CD4-positive, alpha-beta T cell treated with Interleukin-21 for 1 hour (primary cell): ENCODE measurements at places on chromosomes 4 and X.

- no peak for DNase-seq
Measured at GRCh38 chrX:154020536-154021115, 924 bp upstream of the IRAK1 start.

DNA sequence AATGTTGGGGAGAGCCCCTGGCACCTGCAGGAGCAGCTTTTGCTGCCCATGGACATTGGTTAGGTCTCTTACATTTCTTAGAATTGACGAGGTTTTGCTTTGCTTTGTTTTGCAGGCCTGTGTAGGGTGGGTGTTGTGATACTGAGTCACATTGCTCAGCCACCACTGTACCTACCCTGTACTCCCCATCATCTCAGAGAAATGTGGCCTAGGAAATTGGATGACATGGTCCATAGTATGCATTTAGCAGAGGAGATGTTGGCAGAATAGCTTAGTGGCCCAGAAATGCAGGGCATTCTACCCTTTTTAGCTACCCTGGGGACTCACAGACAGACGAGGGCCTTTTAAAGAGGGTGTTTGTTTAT lies 43.7 kb downstream of the IL21 start:
- DNase-seq, result no peak

GRCh38 chrX:40273356-40274050 lies 175.7 kb upstream of the BCOR start:
- no peak for DNase-seq

GRCh38 chr4:184558996-184559395 lies 84.6 kb upstream of the IRF2 start:
- DNase-seq, result no peak

GRCh38 chrX:49079489-49080428 lies at the start of gene WDR45:
TSS of gene WDR45 (minus strand) at chrX:49079887. CDS start at chrX:49078095, 1,792 bp downstream.
- DNase-seq, result peak; percentile 80

GRCh38 chr4:187183346-187183745 lies 459.7 kb upstream of the FAT1 start:
- DNase-seq, result no peak

GRCh38 chrX:69968950-69969349 lies 80.8 kb downstream of the AWAT2 start:
- no peak for DNase-seq

DNA sequence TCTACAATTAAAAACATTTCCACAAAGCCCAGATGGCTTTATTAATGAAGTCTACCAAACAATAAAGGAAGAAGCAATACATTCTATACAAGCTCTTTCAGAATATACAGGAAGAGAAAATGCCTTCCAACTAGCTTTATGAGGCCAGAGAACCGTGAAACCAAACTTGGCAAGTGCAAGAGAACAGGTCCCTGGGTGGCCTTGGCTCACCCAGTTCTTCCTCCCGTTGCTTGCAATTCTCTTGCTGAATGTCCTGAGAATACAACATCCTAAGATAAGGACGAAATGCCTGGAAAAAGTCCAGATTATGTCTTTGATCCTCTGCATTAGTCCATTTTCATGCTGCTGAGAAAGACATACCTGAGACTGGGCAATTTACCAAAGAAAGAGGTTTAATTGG lies 204.9 kb downstream of the MAD2L1 start:
- no peak for DNase-seq

DNA sequence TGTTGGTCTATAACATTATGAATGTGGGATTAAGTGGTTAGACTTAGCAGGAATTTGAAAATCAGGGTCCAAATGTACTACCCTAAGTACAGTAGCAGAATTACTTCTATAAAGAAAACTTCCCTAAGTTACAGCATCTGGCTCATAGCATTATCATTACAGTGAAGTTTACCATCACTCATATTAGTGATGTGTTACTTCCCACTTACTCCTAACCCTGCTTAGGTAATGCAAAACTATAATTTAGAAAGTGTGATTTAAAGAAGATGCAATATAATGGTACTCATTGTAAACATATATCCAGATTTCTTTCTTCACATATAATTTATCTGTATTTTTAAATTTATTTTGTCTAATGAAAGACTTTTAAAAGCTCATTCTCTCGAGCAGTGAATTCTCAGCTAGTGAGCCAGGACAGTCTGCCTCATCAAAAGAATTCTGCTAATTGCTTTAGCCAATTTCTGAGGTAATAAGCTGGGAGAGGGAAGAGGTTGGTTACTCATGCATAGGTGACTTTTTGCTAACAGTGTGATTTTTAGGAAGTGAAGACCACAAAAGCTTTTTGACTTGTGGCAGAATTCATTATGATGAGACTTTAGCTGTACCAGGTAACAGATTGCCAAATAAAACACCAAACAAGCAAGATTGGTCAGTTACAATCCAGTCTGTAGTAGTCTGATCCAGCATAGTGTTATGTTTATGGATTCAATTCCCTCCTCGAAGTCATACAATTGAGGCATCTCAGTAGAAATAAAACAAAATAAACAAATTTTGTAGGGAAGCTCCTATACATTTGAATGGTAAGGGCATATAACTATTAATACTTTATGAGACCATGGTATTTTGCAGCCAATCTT lies 21.0 kb downstream of the PLS3 start:
- DNase-seq, result no peak

- peak; percentile 1 for DNase-seq
Measured at GRCh38 chrX:37746218-37746941, 33.5 kb upstream of the CYBB start.

DNA sequence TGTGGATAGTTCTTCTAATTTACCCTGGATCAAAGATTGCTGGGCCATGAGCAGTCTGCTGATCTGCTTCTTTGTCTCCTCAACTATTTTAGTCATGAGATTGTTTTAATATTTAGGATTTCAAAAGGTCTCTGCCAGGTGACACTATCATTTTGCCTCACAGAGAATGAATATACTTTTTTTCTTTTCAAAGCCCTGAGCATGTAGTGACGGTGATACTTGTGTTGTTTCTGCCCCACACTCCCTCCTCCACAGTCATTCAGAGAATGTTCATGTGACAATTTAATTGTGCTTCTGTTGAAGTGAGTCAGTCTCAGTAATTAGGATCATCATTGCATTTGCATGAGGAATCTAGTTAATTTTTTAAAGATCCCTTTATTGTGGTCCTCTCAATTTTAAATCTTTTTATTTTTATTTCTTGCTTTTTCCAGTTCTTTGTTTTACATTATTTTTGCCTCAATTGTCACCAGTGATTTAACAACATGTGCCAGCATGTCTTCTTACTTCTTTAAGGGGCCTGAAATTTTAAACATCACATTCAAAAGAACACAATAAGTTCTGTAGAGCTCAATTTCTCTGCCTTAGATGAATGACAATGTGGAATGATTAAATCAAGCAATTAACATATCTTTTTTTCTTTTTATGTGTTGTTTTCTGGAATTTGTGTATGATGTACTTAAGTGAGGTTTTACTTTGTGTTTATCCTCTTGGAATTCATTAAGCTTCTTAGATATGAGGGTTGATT lies 12.3 kb downstream of the MMRN1 start:
- DNase-seq, result no peak

DNA sequence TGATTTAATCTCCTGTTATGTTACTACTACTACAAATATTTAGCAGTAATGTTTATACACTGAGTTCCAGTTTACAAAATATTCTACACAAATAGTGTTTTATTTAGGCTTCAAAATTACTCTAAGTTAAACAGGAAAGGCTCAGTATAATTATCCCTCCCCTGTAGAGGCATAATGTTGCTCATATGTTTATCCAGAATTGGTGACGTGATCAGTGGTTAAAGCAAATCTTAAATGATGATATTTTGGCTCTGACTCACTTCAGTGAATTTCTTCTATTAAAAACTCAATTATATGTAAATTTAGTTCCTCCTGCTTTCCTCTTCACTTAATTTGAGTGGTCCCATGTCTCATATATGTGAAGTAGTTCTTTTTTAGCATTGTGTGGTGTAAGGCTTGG lies 438.5 kb downstream of the ADGRL3 start:
- no peak for DNase-seq

DNA sequence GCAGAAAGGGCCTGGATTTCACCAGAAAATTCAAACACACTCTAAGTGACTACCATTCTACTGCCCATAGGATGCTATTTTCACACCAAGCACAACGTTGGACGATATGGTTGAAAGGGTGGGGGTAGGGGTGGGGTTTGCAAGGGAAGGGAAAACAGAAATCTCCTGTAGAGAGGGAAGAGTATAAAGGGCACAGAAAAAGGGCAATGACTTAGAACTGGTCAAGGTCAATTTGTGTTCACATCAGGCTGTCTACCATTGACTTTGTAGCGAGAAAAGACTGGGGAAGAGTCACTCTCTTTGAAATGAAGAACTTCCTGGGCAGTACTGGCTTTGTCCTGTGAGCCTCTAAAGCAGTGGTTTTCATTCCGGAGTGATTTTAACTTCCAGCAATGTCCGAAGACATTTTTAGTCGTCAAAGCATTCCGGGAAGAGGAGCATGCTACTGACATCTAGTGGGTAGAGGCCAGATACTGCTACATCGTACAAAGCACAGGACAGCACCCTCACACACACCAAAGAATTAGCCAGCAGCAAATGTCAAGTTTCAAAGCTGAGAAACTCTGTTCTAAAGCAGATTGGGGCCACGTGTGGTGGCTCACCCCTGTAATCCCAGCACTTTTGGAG lies 48.4 kb upstream of the SLC7A3 start:
- DNase-seq, result no peak

DNA sequence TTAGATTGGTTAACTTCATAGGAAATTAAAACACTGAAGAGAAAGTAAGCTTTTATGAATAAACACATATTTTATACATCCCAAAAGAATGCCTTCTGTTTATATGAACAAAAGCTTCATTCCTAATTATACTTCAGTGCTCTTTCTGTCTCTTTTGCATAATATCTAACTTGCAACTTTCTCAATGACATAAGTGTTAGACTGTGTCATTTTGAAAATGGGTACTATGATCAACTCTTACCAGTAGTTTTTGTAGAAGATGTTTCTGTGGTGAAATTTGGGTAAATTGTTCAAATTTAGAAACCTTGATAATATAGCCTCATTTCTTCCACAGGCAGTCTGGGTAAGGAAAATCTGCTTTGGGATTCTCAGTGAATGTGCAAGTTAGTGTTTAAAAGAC lies 991.4 kb downstream of the CCSER1 start:
- DNase-seq, result no peak

- DNase-seq, result no peak
Measured at GRCh38 chrX:67426946-67427345, 116.9 kb upstream of the AR start.

- DNase-seq, result peak; percentile 35
Measured at GRCh38 chr4:86496094-86497080, 97.7 kb upstream of the PTPN13 start.
